ENCODE measurements at places on chromosomes 5 and 9.

DNA sequence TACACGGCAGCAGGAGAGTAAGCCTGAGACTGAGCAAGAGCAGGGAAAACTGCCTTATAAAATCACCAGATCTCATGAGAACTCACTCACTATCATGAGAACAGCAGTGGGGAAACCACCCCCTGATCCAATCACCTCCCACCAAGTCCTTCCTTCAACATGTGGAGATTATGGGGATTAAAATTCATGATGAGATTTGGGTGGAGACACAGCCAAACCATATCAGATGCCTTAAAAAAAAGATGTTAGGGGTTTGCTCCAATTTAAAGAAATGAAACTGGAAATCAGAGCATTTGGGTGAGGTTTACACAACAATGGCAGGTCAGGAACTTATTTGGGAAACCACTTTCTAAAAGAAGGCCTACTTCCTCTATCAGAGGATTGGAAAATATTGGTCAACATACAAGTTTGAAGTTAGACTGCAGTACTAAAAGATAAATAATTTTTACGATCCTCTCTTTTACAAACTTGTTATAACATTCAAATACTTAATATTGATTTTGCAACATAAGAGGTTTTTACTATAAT is 105.1 kb downstream of the FBN2 start:
- DNase-seq, result no peak

DNA sequence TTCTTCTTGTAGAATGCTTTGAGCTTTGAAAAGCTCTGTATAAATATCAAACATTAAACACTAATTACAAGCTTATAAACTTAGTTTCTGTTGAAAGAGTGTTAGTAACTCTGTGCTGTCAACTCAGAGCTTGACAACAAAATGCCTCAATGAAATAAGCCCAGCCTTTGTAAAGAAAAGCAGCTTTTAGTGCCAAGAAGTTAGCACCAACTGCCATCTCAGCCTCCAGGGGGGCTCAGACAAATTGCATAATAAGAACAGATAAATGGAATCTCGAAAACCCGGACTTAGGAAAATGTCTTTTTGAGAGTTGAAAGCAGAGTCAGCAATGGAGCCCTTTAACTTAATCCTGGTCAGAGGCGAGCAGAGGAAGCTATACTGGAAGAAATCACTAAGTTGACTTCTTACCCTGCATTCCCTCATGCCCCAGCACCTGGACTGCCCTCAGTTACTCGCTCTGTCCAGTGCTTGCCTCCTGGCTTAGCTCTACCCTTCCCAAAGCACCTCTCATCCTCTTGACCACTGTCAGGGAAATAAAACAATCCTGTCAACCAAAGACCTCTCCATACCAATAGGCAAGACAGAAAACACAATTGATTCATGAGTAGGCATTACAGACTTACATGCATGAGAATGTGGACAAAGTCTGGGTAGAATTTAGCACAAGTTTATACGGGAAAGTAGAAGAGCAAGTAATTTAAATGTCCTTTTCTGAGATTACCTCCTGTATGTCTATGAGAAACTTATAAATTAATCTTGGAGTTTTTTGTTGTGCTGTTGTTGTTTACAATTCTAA is 352.7 kb downstream of the ZNF608 start:
- no peak for DNase-seq

DNA sequence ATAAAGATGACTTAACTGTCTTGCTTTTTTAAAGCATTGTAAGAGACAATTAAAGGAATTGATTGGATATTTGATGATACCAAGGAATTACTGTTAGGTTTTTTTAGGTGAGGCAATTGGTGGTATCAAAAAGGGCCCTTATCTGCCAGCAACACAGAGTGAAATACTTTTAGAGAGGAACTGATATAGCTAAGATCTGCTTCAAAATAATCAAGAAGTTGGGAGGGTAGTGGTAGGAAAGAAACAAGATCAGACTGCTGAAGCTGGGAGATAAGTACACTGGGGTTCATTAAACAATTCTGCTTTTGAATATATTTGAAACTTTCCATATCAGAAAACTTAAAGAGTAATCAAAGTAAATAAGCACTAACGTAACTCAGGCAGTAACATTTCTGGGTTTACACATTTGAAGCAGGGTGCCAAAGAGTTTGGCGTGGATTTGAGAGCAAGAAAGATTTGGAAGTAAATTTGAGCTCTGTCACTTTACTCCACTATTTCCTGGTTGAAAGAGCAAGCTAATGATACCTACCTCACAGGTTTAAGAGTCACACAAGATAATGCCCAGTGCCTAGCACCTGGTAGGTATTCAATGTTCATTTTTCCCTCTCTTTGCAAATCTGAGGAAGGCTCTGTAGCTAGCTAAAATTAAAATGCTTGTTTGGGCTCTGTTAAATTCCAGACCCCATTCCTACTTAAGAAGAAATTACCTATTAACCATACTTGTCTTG is 6.9 kb downstream of the ERMP1 start:
- DNase-seq, result no peak

- no peak for DNase-seq
These were observed 55.2 kb upstream of the PCA3 start for GRCh38 chr9:76709020-76709419.

DNA sequence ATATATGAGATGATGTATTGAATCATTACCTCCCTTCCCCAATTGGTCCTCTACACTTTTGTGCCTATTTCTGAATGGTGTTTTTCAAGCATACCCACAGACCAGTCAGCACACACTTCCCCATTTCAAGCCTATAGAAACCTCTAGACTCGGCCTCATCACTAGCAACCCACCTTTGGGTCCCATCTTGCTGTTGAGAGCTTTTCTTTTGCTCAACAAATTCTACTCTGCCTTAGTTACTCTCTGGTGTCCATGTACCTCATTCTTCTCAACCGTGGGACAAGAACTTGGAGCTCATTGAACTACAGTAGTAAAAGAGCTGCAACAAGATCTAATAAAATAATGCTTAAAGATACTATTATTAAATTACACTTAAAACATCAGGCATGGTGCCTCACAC is 49.0 kb upstream of the KDM4C start:
- DNase-seq, result no peak

GRCh38 chr9:33148367-33149014 is 18.6 kb downstream of the B4GALT1 start:
- no peak for DNase-seq

- DNase-seq, result peak; percentile 75
These were observed 146.3 kb downstream of the SNX18 start for GRCh38 chr5:54663866-54664265.

DNA sequence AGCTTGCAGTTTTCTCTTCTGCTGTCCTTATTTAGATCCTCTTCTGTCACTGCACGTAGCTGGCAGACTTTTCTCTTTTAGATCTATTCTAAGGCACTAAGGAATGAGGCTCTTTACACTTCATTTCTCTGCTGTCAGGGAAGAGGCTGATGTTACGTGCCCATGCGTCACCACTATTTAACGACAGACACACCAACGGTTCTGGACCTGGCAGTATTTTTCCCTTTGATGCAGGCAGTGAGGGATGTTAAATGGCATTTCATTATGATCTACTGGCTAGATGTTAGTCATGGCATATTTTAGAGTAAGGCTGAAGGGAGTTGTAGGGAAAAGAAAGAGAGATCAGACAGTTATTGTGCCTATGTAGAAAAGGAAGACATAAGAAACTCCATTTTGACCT is 8.2 kb upstream of the CRHBP start:
- DNase-seq, result no peak

DNA sequence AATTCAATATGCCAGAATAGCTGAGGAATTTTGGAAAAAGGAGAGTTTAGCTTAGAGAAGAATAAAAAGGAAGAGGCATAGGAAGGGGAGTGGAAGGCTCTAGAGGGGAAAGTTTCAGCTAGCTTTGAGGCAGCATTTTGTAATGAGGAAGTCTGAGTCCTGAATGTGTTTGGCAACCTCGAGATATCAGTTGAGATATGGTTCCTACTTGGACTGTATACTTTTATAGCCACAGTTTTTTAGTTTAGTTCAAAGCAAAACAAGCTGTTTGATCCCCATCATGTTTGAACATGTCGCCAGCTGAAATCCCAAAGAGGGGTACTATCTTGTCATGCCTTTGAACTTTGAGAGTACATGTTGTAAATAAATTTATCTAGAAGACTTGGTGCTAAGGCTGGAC is 559.0 kb upstream of the FTMT start:
- DNase-seq, result no peak

DNA sequence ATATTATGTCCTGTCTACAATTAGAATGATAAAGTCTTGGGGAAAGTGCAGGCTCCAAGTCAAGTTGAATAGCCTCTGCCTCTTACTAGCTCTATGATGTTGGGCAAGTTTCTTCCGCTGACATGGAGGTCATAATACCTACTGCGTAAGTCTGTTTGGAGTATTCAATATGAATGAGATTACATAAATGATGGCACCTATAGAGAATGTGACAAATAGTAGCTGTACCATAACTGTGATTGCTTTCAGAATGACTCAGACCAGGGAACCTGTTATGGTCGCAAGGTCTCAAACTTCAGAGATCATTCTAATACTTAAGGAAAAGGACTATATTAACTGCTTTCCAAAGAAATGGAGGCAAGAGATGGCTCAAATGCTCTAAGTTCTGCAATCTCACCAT is 94.0 kb upstream of the ABCA1 start:
- no peak for DNase-seq

DNA sequence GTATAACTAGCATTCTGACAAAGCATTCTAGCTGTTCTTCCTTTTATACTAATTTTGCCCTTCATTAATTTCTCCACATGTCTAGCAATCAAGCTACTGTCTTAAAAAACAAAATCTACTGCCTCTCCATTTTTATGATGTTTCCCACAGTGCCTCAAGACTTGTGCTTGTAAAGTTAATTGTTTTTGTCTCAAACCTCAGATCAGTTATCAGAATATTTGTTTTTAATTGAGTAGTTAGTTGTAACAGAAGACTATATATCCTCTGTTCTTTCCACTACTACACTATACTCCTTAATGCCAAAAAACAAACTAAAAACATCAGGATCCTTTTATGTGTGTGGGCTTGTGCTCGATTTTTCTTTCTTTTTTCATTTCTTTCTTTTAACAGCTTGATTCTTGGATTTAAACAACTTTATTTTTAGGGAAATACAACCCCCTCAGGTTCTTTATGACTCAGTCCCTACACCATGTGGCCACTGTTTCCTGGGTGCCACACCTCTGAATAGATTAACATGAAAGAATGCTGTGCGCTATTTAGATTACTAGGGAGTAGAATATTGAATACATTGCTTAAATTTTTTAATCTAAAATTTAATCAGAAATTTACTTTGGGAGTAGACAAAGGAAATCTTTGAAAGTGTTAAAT is 1.2 kb downstream of the ASPN start:
- no peak for DNase-seq

- DNase-seq, result no peak
These were observed 4.0 kb upstream of the ZBTB34 start for GRCh38 chr9:126856326-126856877.

GRCh38 chr5:62306323-62306895 is 403 bp downstream of the KIF2A start:
- peak; percentile 69 for DNase-seq

GRCh38 chr9:131386281-131386680 is 7.6 kb upstream of the PRRC2B start:
- DNase-seq, result no peak

DNA sequence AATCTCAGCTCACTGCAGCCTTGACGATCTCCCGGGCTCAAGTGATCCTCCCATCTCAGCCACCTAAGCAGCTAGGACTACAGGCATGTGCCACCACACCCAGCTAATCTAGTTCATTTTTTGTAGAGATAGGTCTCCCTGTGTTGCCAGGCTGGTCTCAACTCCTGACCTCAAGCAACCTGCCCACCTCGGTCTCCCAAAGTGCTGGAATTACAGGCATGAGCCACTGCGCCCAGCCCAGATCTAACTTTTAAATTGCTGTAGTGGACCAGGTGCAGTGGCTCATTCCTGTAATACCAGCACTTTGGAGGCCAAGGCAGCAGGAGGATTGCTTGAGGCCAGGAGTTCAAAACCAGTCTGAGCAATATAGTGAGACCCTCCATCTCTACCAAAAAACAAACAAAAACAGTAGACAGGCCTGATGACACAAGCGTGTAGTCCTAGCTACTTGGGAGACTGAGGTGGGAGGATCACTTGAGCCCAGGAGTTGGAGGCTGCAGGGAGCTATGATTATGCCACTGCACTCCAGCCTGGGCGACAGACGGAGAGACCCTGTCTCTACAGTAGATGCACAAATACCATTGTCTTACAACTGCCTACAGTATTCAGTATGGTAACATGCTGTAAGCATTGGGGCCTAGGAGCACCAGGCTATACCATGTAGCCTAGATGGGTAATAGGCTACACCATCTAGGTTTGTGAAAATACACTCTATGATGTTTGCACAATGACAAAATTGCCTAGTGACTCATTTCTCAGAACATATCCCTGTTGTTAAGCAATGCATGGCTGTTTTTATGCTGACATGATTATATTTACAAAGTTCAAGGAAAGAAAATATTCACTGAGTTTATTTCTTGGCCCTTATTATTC is 1.5 kb upstream of the SIT1 start:
- DNase-seq, result no peak

All from right lobe of liver (tissue), 6 donors.